ENCODE measurements at places on chromosomes 4 and X.

GRCh38 chr4:25103418-25103817, 56.8 kb downstream of the SEPSECS start:
- no peak for DNase-seq

DNA sequence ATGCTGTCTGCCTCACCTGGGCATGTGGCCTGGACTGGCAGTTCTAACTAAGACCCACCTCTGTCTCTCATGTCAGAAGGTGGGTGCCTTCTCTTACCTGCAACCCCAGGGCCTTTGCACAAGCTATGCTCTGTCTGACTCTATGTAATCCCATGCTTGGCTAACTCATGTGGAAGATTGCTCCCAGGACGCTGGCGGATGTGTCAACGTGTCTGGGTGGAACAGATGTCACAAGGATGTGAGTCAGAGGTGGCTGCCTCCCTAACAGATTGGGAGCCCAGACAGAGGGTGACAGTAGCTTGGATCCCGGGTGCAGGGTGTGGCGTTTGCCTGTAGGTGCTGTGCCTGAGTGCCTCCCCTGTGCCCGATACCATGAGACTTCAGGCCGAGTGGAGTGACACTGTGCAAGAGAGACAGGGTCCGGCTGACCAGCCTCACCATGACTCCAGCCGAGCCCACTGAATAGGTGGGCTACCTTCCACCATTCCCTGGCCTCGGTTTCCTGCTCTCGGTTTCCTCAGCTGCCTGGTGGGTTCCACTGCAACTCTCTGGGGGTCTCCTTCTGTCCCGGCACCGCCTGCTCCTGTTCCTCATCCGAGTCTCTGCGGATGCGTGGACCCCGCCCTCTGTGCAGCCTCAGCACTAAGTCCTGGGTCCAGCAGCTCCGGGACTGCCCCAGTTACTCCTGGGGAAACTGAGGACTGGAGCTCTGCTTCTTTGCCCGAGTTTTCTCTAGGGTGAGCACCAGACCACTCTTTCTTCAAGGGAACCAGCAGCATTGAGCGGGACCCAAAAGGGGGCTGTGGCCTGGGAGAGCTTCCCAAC, 11.0 kb downstream of the SH3BP2 start:
- peak; percentile 35 for DNase-seq

GRCh38 chrX:68945081-68945602, 116.3 kb downstream of the EFNB1 start:
- no peak for DNase-seq

GRCh38 chr4:178894126-178894525, 1451.9 kb upstream of the AGA start:
- no peak for DNase-seq

DNA sequence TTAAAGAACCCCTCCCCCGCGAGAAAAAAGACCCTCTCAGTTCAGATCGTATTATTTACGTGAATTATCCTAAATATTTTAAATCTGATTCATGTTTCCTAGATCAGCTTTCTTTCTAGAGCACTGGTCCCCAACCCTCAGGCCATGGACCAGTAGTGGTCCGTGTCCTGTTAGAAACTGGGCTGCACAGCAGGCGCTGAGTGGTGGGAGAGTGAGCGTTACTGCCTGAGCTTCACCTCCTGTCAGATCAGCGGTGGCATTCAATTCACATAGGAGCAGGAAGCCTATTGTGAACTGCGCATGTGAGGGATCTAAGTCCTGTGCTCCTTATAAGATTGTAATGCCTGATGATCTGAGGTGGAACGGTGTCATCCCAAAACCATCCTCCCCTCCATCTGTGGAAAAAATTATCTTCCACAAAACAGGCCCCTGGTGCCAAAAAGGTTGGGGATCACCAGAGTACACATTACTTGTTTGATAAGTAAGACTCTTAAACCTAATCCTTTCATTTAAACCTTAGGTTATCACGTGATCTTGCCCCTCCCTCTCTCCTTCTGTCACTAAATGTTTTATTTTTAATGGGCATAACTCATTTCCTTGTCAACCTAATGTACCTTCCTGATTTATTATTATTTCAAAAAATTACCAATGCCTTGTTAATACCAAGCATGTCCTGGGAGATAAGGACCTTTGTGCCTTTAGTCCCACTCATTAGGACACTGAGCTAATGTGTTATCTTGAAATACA, 442.9 kb downstream of the TLL1 start:
- DNase-seq, result no peak

DNA sequence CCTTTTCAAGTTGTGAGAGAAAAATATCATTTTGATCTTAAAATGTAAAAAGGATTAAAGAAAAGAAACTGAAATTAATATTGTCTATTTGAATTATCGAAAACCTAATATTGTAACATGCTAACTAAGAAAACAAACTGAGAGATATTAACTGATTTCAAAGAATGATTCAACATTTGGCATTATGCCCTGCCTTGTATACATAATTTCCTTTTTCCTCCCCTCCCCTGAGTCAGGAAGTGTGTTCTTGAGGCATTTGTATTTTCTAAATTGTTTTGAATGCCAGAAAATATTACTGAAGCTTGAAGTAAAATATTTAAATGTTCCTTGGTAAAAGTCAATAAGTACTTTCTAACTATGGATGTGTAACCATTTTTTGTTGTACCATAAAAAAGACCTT, 49.4 kb downstream of the RPS6KA3 start:
- DNase-seq, result peak; percentile 62

- no peak for DNase-seq
Observed at GRCh38 chrX:54708404-54708803, 89.7 kb downstream of the ITIH6 start.

GRCh38 chr4:117783716-117784115, 250.6 kb upstream of the NDST3 start:
- no peak for DNase-seq

DNA sequence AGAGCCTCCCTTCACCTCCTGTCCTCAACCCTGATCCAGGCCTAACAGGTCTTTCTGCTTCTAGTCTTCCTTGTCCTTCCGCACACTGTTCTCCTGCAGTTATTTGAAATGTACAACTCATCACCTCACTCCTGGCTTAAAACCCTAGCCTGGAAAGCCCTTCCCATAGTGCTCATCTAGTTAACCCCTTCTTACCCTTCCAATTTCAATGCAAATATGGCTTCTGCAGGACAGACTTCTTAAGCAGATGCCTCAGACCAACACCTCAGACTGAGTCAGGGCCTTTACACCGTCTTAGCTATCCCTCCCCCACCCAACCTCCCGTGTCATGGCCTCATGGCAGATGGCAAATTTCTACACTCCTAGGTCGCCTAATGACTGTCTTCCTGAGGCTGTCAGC, 130.4 kb downstream of the BCOR start:
- no peak for DNase-seq

- DNase-seq, result no peak
Observed at GRCh38 chrX:112058255-112058654, 24.3 kb downstream of the TRPC5 start.

DNA sequence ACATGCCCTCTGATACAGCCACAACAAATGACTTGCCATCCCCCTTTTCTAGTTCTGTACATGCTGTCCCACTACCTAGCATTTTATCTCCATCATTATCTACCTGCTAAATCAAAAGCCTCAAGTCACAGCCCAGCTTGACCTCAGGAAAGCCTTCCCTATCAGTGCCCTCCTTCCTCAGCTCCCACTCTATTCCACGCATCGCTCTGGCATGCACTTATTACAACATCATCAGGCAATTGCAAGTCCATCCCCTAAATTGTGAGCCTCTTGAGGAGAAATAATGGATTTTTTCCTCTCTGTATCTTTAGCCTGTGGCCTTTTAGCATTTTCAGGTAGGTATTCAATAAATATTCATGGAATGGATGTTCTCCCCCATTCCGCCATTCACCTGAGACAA, 5.7 kb downstream of the ARL13A start:
- DNase-seq, result no peak

DNA sequence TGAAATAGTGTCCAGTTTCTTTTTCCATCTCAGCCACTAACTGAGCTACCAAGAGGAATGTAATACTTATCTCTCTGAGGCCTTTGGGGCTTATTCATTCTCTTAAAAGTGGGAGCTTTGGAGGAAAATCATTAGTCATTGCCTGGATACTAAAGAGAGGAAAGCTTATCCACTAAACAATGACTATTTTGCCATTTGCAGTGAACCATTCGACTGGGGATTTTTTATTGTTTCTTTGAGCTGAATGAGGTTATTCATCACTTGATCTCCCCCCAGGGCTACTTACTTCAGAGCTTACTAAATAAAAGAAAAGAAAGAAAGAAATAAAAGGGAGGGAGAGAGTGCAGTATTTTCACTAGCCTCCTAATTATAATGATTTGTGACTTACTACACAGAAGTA, 1329.5 kb upstream of the TENM3 start:
- DNase-seq, result no peak

GRCh38 chr4:45713996-45714395, 409.9 kb downstream of the GABRG1 start:
- DNase-seq, result no peak

GRCh38 chrX:23554304-23554703, 113.0 kb upstream of the PRDX4 start:
- DNase-seq, result peak; percentile 52

DNA sequence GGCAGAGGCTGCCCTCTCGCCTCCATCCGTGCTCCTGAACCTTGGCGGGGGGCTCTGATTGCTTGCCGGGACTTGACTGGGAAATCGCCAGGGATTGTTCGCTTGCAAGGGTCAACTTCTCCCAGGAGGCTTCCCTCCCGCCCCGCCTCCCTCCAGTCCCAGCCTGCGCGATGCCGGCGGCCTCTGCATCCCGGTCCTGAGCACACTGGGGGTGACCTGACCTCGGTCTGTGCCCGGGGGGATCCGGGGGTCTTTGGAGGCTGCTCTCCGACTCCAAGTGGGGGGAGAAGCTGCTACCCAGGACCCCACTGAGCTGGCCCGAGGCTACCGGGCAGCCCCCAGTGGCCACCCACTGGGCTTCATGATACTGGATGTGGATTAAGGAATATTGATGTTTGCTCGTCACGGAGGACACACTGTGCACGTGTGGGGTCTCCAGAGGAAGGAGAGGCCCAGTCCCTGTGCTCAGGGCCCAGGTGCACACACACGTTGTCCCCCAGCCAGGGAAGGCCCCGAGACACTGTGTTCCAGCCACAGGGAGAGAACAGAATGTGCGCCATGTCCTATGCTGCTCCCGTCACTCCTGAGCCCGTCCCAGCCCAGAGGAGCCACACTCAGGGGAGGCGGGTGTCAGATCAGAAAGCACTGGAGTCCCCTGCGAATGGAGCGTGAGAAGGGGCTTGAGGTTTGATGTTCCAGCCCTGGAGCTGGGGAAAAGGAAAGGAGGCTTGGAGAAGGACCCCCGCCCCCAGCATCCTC, 55.9 kb upstream of the NKX1-1 start:
- no peak for DNase-seq

GRCh38 chrX:101395789-101396188, 5.0 kb downstream of the RPL36A start:
- DNase-seq, result no peak

Measured in HT-29 (cell line).